ENCODE measurements at places on chromosomes 4 and X.

DNA sequence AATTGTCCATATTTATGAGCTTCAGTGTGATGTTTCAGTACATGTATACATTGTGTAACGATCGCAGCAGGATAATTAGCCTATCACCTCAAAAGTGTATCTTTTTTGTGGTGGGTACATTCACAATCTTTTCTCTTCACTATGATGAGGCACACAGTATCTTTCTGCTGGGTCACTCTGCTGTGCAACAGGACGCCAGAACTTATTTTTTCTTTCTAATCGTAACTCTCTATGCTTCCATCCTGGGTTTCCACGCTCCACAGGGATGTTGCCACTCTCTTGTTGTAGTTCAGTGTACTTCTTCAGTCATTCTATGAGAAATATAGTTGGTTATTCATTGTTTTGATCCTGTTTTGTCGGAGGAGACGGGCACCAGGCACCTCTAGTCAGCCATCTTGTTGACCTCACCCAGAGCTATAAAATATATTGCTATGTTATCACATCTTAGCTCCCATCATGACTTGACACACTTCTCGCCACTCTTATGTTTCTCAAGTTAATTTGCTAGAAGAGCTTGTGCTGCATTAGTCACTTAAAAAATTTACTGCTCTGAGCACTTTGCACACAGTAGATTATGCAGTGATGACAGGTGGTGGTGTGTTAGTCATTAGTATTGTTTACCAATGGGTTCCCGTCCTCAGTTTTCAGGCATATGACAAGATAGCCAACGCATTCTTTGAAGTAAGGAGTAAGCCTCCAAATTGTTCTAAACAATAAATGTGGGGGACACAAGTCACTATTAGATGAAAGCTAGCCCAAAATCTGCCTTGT, 1002.7 kb upstream of the PCDH7 start:
- DNase-seq: no peak

GRCh38 chrX:56462389-56462788, 101.0 kb upstream of the UBQLN2 start:
- DNase-seq: no peak

DNA sequence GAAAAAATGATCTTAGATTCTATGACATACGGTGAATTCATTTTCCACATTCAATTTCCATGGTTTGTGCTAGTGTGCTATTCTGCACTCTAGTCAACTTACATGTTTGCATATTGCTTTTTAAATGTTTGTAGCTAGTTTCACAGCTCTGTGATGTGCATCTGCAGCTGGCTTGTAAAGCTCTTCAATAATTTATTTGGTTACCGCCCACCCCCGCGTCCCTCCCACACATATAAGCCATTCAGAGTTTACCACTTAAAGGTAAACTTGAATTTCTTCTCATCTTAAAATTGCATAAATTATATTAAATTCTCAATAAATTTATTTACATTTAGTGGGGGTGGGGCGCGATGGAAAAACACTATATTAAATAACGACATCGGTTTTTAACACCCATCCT, 291 bp upstream of the NBDY start:
- DNase-seq: no peak

DNA sequence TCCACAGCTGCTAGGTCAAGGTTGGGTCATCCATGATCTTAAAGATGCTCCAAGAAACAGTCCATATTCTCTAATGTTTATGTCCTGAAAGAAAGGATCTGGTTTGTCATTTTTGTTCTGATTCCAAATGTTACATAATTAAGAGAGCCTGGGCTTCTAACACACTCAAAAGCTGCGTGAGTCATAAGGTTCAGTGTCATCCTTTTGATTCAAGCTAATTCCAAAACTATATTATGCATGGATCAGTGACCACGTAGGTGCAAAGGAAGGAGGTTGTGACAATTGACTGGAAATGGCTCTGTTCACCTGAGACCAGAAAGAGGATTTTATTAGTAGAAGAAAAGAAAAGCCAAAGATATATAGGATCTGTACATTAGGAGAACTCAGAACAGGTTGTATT, 268.7 kb upstream of the GK2 start:
- DNase-seq: no peak

- DNase-seq: no peak
Observed at GRCh38 chrX:142891046-142891445, 134.7 kb upstream of the SPANXN4 start.

DNA sequence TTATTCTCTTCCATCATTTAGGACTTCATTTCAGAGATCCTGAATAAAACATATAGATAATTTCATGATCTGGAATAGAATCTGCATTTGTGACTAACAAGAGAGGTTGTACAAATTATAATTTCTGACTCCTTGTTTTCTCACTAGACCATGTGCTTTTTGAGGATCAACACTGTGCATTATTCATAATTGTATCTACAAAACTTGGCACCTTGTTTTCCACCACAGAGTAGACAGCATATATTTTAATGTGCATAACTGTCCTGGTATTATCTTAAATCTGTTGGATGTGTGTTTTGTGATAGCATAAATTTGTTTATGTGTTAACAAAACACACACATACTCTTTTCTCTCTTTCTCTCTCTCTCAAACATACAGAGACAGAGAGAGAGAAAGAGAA, 514.9 kb upstream of the GALNT7 start:
- DNase-seq: no peak

GRCh38 chrX:31070057-31070468, 1.8 kb downstream of the FTHL17 start:
- DNase-seq: no peak

- DNase-seq: no peak
Observed at GRCh38 chrX:7062276-7062675, 85.2 kb upstream of the STS start.

- no peak for DNase-seq
Observed at GRCh38 chr4:89222170-89222569, 85.4 kb downstream of the GPRIN3 start.

DNA sequence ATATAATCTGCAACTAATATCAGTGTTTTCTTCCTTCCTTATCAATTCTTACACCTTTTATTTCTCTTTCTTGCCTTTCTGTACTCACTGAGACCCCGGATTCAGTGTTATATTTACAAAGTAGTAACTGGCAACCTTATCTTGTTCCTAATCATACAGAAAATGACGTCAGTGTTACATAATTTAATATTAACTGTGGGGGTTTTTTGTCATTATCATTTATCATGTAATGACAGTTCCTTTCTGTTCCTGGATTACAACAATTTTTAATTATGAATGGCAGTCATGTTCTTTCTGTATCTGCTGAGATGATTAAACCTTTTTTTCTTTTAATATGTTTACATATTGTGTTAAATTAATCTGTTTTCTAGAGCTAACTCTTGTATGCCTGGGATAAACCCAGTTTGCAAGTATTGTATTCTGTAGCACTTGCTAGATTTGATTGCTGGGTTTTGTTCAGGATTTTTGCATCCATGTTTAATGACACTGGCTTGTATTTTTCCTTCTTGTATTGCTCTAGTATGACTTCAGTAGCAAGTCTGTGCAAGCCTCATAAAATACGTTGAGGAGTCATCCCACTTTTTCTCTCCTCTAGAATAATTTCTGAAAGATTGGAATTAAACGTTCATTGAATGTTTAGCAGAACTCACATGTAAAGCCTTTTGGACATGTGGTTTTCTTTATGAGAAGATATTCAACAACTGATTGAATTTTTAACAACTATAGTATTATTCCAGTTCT, 10.4 kb upstream of the HSPA4L start:
- DNase-seq: no peak
